ENCODE measurements at places on chromosomes 16 and 17. TPM values are rescaled to one million over a fixed set of nuclear protein-coding genes. Genes with fewer than 3 reads are reported as not detected.

The CLEC19A gene
- total RNA-seq: not detected

The CACNG1 gene
- not detected for total RNA-seq

The VMO1 gene
- total RNA-seq: 0.27 TPM

The CYB561 gene
- total RNA-seq: 29.5 TPM

The PRR15L gene
- total RNA-seq: not detected

The OTOP2 gene
- total RNA-seq: not detected

The CCP110 gene
- total RNA-seq: 23.3 TPM

The TMEM114 gene
- not detected for total RNA-seq

The PHF23 gene
- total RNA-seq: 40.3 TPM

The ERI2 gene
- 32.7 TPM for total RNA-seq

The PPP1R27 gene
- not detected for total RNA-seq

The KRT28 gene
- total RNA-seq: not detected

The NUP88 gene
- total RNA-seq: 27.0 TPM

The PERCC1 gene
- not detected for total RNA-seq

The SOX9 gene
- 2.1 TPM for total RNA-seq

The CRHR1 gene
- total RNA-seq: not detected

The ABAT gene
- 8.3 TPM for total RNA-seq

The PRSS53 gene
- total RNA-seq: 2.8 TPM

The DNAI2 gene
- total RNA-seq: not detected

The IGF2BP1 gene
- total RNA-seq: 5.0 TPM

The LRRC75A gene
- total RNA-seq: 6.1 TPM

The MT1G gene
- total RNA-seq: not detected

The SOX15 gene
- total RNA-seq: 0.57 TPM

The SPATA22 gene
- not detected for total RNA-seq

The SUPT4H1 gene
- total RNA-seq: 34.9 TPM

The KCNJ2 gene
- total RNA-seq: 1.4 TPM

The CNTNAP1 gene
- total RNA-seq: 41.5 TPM

The PLA2G10 gene
- not detected for total RNA-seq

The RUNDC3A gene
- not detected for total RNA-seq

The SLC5A2 gene
- not detected for total RNA-seq

The TM4SF5 gene
- total RNA-seq: not detected

The MEFV gene
- not detected for total RNA-seq

The MAF gene
- 24.1 TPM for total RNA-seq

The MFSD11 gene
- 40.5 TPM for total RNA-seq

The TNFRSF17 gene
- total RNA-seq: not detected

Data from fibroblast of the aortic adventitia (primary cell).